HAP-1 (cell line): ENCODE measurements at places on chromosomes 6 and 20.

DNA sequence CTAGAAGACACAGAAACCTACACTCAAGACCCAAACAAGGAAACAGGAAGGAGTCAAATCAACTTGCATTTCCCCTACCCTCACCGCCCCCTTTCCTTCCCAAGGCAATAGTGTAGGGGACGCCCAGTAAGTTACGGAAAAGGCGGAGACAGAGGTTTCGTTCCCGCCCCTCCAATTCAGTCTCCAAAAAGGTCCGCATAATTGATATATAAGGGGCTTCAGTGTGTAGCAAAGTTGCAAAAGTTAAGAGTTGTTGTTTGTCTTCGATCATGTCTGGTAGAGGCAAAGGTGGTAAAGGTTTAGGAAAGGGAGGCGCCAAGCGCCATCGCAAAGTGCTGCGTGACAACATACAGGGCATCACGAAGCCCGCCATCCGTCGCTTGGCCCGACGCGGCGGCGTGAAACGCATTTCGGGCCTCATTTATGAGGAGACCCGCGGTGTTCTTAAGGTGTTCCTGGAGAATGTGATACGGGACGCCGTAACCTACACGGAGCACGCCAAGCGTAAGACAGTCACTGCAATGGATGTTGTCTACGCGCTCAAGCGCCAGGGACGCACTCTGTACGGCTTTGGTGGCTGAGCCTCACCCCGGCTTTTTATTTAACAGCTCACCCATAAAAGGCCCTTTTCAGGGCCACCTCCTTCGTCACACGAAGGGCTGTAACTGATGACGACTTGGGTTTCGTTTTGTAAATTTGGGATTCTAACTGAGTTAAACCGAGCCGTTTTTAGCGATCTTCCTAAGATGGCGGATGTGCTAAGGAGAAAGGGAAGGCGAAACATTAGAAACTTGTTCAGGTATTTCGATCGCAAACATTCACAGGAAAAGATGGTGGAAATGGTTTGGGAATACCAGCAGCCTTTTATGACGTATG lies 124.6 kb upstream of the BTN3A2 start:
- no peak for DNase-seq

GRCh38 chr6:72078096-72078495 lies 191.7 kb downstream of the RIMS1 start:
- no peak for DNase-seq

GRCh38 chr20:12598894-12599293 lies 409.9 kb upstream of the SPTLC3 start:
- no peak for DNase-seq

- no peak for DNase-seq
Observed at GRCh38 chr20:36582322-36582721, 8.9 kb downstream of the TGIF2 start.

GRCh38 chr20:50691573-50692551 lies 520 bp upstream of the RIPOR3 start:
- no peak for DNase-seq

- no peak for DNase-seq
Observed at GRCh38 chr20:51914758-51915157, 112.4 kb upstream of the SALL4 start.

DNA sequence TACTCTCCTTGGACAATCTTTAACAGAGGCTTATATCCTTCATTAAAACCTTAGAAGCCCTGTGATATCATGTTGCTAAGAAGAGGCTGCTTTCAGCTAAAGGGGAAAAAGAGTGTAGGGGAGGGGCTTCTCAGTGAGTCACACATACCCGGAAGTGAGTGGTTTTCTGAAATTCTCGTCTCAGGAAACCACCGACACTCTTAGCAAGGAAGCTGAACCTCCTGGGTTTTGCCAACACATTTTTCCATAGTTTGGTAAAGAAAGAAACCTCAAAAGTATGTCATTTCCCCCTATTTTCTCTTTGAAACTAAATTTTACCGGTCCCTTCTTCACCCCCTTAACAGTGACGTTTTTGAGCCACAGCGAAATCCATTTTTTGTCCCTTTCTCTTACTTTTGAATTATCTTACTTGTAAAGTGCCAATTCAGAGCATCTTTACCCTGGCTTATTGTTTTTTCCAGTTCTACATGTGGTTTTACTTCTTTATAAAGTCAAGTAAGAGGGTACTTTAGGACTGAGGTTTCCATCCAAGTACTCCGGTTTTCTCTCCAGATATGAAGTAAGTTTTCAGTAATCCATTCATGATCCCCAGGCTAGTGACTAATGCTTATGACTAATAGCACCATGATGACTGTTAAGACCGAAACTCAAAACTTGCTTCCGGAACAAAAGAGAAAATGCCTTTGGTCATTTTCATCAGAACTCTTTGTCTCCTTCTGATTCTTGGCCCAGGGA lies 219.3 kb downstream of the ARHGAP18 start:
- DNase-seq = no peak

- no peak for DNase-seq
Observed at GRCh38 chr6:3697609-3698008, 53.9 kb downstream of the PXDC1 start.

DNA sequence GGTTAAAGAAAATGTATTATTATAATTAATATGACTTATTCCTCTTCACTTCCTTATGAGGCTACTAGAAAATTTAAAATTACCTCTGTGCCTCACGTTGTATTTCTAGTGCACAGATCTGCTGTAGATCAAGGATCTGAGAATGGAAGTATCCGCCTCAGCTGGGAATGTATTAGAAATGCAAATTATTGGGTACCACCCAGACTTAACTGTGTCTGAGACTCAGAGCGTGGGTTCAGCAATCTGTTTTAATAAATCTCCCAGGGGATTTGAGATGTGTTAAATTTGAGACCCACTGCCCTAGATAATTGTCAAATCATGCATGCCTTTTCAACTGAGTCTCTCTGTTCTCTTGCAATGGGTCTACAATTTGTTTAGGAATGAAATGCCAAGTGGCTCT lies 658.0 kb upstream of the NOX3 start:
- DNase-seq = no peak

DNA sequence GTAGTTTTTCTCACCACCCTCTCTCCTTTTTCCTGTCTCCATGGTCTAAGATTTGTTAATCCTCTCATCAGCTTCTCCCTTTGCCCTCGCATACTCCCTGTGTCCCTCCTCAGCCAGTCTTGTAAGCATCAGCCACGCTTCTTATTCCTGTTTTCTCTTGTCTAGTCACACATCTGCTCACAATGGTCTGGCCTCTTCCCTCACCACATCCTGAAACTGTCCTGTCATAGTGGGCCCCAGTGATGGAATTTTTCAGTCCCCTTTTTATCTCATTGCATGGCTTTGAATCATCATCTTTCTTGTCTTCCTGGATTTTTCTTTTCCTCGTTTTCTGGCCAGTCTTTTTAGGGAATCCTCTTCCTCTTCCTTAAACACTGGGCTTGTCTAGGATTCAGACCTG lies 57.2 kb downstream of the GFRA4 start:
- no peak for DNase-seq

GRCh38 chr6:96469312-96469711 lies 52.3 kb upstream of the UFL1 start:
- DNase-seq = no peak

GRCh38 chr20:1832634-1833033 lies 62.6 kb upstream of the SIRPA start:
- DNase-seq = no peak

DNA sequence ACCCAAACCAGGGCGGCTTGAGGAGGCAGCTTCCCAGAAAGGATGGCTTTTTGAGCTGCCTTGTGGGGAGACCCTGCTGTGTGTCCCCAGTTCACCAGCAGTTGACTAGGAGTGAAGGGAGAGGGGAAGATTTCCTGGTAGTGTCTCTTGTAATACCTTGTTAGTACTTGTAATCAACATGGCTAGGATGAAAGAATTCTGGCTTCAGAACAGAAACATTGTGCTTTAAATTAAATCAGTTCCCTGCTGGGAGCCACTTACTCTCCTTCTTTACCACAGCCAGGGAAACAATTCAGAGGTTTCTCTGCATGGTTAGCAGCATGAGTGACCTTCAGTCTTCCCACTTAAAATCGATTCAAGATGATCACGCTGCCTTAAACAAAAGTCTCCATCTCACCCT lies 525.4 kb upstream of the ID4 start:
- DNase-seq = no peak

GRCh38 chr6:67768972-67769371 lies 866.1 kb upstream of the ADGRB3 start:
- DNase-seq = no peak

DNA sequence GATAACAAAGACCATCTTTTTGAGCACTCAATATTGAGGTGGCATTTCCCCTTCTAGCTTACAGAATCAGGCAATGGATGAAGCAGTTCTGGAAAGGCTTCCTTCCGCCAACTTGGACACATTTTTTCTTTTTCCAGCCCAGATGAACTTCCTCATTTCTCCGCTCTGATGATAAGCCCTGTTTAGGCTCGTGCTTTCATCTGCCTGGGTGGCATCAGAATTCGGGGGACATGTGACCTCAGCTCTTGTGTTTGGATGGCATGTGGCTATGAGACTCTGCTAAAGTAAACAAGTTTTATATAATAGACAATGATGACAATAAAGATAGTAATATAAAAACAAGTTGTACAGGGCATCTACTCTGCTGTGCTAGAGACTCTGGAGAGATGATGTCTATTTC lies 796.7 kb downstream of the DHX35 start:
- DNase-seq = no peak

- DNase-seq = no peak
Observed at GRCh38 chr6:3782876-3783832, 31.6 kb upstream of the PXDC1 start.

DNA sequence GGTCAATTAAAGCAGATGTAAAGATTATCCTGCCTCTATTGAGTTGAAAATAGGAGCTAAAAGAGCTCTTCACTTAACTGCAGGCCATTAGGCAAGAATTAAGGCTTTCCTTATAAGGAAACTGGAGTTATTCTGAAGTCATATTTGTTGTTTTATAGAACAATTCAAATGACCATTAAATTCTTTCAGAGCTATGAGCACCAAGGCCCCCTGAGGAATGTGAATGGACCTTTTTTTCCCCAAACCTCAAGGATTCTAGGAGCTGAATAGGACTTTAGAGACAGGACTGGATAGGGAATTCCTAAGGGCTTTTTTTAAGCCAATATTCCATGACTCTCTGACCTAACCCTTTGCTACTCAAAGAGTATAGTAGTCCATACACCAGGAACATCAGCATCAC lies 565.7 kb upstream of the BTBD3 start:
- peak; percentile 58 for DNase-seq

GRCh38 chr6:133817460-133818047 lies 71.4 kb upstream of the TCF21 start:
- DNase-seq = no peak
